Uterus (tissue), 4 donors: ENCODE measurements at places on chromosomes 12 and 14. TPM values are rescaled to one million over a fixed set of nuclear protein-coding genes. Genes with fewer than 3 reads are reported as not detected.

DNA sequence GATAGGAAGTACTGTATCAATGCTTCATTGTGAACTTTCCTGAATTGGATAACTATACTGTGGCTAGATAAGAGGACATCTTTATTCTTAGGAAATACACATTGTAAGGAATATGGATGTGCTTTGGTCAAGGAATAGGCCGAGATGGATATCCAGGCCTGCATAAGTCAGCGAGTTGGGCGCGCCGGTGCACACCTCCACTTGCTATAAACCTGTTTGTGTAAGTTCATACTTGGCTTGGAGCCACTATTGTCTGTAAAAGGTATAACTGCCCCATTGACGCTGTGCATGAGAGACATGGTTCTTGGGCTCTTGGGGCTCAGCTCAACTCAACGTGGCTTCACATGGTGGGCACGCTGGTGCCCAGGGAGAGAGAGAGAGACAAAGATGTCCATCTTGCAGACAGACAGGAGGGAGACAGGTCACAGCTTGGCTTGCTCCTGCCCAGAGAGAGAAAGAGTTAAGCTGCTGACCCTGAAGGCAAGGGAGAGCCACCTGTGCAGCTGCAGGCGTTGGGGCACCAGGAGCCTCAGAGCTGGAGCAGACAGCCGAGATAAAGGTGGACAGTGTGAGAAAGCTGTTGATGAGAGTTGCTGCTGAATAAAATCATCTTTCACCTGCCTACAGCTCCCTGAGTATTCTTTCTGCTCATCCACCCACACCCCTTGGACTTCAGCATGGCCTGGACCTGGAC is 34.1 kb upstream of the COCH start:
- DNase-seq, result no peak
- no peaks in the 10 kb centered on the region for H3K36me3 ChIP-seq
- no peaks in the 10 kb centered on the region for H3K4me1 ChIP-seq
- no peak overlapping the region for H3K4me3 ChIP-seq

DNA sequence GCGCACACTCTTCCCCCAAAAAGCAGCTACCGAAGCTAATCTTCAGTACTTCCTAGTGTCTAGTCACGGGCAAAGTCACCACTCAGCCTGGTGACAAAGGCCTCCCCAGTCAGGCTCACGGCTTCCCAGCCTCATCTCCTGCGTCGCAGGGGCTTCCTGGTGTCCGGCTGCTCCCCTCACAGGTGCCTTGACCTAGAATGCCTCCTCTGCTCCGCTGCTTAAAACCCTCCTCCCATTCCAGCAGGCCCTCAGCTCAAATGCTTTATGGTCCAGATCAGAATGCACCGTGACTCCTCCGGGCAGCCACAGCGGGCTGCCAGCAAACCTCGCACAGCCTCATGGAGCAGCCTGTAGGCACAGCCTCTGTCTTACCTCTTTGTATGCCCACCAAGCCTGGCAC is 53.1 kb downstream of the PRIMA1 start:
- no peak overlapping the region for H3K4me3 ChIP-seq
- no peak overlapping the region for H3K27ac ChIP-seq
- H3K4me1 ChIP-seq, result no peaks in the 10 kb centered on the region
- no peaks in the 10 kb centered on the region for H3K36me3 ChIP-seq
- H3K27me3 ChIP-seq, result no peaks in the 10 kb centered on the region

- DNase-seq, result no peak
- no peaks in the 10 kb centered on the region for H3K4me1 ChIP-seq
- H3K27me3 ChIP-seq, result no peaks in the 10 kb centered on the region
- H3K36me3 ChIP-seq, result no peaks in the 10 kb centered on the region
These were observed 411.0 kb upstream of the OR4E1 start for GRCh38 chr14:22084393-22085281.

DNA sequence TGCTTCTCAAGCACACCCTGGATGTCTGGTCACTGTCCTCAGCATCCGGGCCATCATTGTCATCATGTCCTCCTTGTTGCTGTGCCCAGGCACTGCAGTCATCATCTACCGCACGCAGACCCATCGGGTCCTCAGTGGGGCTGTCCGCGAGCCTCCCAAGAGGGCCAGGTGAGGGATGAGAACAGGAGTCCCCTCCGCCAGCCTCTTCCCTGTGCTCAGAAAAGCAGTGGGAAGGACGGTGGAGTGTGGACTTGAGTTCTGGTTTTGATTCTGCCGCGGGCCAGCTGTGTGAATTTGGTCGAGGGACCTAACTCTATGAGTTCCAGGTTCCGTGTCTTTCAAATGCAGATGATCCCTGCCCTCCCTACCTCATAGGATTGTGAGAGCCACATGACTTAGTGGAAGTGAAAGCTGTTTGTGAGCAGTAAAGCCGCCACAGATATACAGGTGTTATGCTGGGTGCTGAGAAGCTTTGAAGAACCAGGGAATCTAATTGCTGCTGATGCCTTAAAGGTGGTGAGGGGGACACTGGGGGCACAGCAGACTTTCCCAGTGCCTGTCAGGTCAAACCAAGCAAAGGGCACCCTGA is 122.9 kb upstream of the RAP1B start:
- no peaks in the 10 kb centered on the region for H3K4me1 ChIP-seq
- no peaks in the 10 kb centered on the region for H3K27me3 ChIP-seq
- H3K4me3 ChIP-seq, result no peak overlapping the region
- H3K36me3 ChIP-seq, result no peaks in the 10 kb centered on the region
- DNase-seq, result no peak
- no peak overlapping the region for H3K27ac ChIP-seq

- H3K4me1 ChIP-seq, result no peaks in the 10 kb centered on the region
- DNase-seq, result no peak
- no peak overlapping the region for H3K4me3 ChIP-seq
- H3K27me3 ChIP-seq, result no peaks in the 10 kb centered on the region
- no peaks in the 10 kb centered on the region for H3K36me3 ChIP-seq
These were observed 271.1 kb downstream of the RERGL start for GRCh38 chr12:17818931-17819330.

The OTX2 gene
- not detected for total RNA-seq

The HNRNPA1 gene
- total RNA-seq, result 245 TPM

The CD4 gene
- 8.4 TPM for total RNA-seq
